ENCODE measurements at places on chromosomes 5 and 9.

GRCh38 chr5:29162297-29162696 lies 2031.2 kb upstream of the CDH6 start:
- DNase-seq, result no peak

GRCh38 chr5:53475320-53475719 lies 5.1 kb upstream of the FST start:
- no peak for DNase-seq

DNA sequence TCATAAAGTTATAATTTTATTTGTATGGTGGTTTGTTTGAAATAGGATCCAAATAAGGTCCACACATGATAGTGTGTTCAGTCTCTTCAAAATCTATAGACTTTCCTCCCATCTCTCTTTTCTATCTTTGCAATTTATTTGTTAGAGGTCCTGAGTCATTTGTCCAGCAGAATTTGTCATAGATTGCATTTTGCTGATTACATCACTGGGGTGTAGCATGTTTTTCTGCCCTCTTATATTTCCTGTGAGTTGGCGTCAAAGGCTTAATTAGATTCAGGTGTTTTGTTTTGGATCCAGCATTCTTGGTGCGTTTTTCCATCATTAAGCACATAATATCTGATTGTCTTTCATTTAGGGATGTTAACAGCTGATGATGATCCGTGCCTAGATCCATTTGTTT lies 15.0 kb downstream of the CYFIP2 start:
- DNase-seq, result no peak

- no peak for DNase-seq
Measured at GRCh38 chr5:68193481-68194036, 22.0 kb upstream of the PIK3R1 start.

DNA sequence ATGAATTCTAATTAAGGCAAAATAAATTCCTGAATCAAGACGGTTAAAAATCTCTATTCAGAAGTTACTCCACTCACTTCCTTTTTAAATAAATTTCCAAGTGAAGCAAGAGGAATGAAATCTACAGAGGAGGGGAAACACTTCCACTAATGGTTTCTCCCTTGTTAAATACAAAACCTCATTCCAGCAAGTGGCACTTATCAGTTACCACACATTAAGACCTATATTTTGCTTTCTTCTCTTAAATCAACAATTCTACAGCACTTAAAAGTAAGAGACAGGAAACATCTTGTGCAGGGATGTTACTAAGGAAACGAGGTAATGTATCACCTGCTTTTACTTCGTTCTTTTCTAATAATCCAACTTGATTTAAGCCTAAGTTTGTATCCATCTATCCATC lies 172.6 kb downstream of the RAPGEF6 start:
- no peak for DNase-seq

DNA sequence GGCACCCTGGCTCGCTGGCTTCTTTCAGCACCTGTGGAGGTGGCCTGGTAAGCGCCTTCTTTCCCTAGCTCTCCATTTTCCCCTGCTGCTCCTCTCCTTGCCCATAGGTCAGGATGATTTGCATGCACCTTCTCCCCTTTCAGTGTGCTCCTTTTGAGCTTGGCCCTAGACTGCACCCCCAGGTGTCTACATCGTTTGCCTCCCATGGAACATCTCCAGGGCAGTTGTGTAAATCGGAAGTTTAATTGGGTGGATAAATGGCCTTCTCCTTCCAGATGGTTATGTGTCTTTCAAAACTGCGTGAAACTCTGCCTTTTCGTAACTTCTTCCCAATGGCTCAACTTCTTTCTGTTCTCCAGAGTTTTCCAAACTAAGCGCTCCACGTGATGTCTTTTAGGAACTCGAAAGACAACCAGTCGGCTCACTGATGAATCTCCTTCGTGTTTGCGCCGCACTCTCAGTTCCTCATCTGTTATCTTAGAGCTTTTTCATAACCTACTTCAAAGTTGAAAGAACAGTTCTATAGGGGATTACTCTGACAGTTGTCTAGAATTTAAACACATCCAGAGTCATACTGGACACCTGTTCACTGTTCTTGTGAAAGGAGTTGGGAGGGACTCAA lies 1.7 kb downstream of the ADAMTS19 start:
- DNase-seq, result no peak

DNA sequence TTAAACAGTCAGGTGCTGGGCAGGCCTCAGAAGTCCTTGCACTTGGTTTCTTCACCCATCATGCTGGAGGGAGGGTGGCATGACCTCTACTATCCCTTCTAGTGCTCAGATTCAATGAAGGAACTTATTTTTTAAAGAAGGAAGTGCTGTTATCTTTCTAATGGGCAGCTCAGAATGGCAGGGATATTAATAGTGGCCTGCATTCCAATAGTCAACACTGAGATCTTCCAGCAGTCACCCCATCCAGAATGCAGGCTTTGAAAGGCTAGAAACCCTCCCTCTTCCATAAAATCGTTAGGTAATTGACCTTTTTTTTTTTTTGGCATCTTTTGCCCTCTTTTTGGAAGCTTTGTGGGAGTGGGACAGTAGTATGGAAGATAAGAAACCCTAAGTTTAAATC lies 325.0 kb downstream of the ARRDC3 start:
- no peak for DNase-seq

- DNase-seq, result no peak
Measured at GRCh38 chr9:112285056-112285455, 48.4 kb downstream of the PTBP3 start.

DNA sequence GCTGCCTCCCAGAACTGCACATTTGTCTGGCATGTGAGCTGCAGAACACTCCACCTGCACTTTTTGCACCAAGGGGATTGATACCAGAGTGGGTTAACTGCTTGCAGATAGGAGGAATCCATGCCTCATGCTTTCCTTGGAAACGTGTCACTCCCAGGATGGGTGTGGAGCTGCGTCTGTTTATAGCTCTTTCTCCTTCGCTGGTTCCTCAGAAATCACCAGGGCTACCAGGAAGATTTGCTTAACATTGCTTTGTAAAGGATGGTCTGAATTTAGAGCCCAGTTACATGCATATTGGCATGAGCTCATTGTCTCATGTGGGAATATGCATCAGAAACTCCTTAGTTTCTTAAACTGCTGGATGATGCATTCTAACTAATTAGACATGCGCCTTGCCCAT lies 234.6 kb downstream of the GADD45G start:
- no peak for DNase-seq

- DNase-seq, result no peak
Measured at GRCh38 chr9:133405508-133406438, 12.0 kb downstream of the REXO4 start.

GRCh38 chr9:123739387-123739786 lies 190.5 kb downstream of the DENND1A start:
- no peak for DNase-seq

DNA sequence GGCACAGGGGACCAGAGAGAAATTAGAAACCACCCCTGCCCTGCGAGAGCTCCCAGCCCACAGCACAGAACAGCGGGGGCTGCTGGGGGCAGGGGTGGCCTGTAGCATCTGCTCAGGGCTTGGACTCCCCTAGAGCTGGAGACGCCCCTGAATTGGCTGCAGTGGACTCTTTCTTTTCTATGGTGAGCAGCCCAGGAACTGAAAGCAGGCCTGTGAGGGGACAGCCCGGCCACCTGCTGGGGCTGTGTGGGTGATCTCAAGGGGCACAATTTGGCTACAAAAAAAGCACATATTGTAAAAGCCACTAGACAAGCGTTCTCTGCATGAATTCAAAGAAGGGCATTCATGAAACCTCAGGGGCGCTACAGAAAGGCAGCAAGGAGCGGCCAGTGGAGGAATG lies 57.5 kb upstream of the ICE1 start:
- no peak for DNase-seq

- no peak for DNase-seq
Measured at GRCh38 chr9:19552282-19553105, 143.7 kb downstream of the ACER2 start.

- DNase-seq, result no peak
Measured at GRCh38 chr5:43274435-43275114, 38.6 kb downstream of the HMGCS1 start.

- DNase-seq, result no peak
Measured at GRCh38 chr5:59040024-59040803, 457.3 kb downstream of the RAB3C start.

DNA sequence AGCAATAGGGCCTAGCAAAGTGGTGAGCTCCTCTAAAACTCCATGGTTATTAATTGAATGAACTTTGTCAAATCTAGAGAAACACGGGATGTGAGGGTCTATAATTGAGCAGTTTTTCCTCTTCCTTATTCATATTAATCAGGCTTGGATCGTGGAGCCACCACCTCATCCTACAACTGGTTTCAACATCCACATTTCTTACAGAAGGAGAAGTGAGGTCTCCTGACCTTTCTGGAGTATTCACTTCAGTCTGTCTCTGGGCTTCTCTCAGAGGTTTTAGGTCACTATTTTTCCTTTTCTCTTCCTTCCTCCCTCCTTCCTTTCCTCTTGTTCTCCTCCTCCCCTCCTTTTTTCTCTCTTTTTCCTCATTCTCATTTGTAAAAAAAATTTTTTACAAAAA lies 177.3 kb upstream of the ACTBL2 start:
- DNase-seq, result no peak
